Left ventricle myocardium superior (tissue), 1 donor: ENCODE measurements at places on chromosomes 2 and 18.
A peak's percentile ranks its signal among the peaks of the same experiment; 100 is the strongest.

DNA sequence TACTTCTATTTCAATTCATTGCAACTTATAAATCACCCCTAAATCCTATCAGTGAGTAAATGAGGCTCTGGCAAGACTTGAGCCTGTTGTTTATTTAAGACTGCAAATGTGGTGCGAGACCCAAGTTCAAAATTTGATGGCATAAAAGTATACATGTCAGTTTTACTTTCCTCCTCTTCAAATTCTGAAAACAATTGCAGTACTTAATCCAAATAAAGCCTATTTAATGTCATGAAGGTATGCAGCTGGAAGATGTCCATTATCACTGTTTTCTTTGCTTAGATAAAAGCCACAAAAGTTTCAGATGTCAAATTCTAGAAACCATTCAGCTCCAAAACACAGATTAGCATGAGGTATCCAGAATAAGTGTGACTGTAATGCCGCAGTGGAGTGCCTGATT, 3.3 kb downstream of the APCDD1 start:
- DNase-seq, result no peak

DNA sequence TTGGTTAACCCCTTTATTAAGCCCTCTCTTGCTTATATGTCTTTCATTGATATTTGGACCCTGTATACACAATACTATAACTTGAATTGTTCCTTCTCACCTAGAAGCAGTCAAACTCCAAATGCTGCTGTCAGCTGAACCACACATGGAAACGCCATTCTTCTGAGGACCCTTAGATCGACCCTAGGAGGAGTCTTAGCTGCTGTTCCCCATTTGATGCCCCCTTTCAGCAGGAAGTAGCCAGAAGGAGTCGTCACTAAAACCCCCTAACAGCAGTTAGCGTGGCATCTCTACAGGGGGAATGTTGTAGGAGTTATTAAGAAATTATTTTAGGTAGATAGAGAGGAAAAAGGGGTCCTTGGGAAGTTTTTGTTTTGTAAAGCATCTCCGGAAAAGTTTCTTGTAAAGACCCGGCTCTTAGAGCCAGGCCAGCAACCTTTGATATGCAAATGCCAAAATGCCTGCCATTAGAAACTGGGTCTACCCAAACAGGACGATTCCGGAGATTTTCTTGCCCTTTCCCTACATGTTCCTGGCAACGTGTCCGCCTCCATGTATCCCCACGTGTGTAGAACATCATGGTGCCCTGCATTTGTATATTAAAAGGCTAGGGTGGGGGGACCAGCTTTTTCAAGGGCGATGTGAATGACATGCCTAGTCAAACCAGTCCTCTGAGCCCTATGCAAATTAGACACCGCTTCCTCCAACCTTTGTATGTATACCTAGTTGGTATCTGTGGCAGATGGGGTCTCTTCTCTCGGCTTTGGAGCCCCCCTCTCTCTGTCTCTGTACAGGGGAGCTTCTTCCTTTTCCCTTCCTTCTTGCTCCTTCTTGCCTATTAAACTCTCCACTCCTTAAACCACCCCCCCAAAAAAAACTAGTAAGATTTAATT, 638.4 kb upstream of the POU3F3 start:
- DNase-seq, result no peak

- DNase-seq, result peak; percentile 44
Observed at GRCh38 chr2:19114754-19115231, 243.6 kb downstream of the OSR1 start.

GRCh38 chr18:56139792-56140254, 498.6 kb downstream of the TXNL1 start:
- DNase-seq, result peak; percentile 61

GRCh38 chr18:55275039-55275901, 312.7 kb downstream of the TCF4 start:
- DNase-seq, result peak; percentile 27

DNA sequence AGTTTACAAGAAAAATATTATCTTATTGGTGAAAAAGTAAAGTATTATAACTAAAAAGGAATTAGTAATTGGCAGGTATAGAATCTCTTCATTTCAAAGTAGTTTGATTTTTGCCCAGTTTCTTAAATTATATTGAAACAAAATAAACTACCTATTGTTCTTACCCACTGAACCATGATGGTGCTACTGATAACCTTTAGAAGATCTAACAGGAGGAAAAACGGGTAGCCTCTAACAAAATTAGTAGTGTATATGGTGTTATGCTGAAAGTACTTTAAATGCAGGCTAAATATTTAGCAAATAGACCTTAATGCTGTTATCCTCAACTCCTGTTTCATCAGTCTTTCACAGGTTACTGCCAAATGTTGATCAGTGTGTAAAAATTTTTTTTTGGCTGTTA, 19.1 kb downstream of the MRPS9 start:
- DNase-seq, result no peak

- no peak for DNase-seq
Observed at GRCh38 chr2:190105554-190105953, 43.0 kb upstream of the MSTN start.

- no peak for DNase-seq
Observed at GRCh38 chr18:23712445-23712844, 23.2 kb downstream of the LAMA3 start.

- no peak for DNase-seq
Observed at GRCh38 chr2:148590612-148591011, 53.9 kb upstream of the EPC2 start.

GRCh38 chr2:60945341-60945740, 64.0 kb downstream of the REL start:
- no peak for DNase-seq
